HS-27A (cell line): ENCODE measurements at places on chromosomes 16 and 17.

DNA sequence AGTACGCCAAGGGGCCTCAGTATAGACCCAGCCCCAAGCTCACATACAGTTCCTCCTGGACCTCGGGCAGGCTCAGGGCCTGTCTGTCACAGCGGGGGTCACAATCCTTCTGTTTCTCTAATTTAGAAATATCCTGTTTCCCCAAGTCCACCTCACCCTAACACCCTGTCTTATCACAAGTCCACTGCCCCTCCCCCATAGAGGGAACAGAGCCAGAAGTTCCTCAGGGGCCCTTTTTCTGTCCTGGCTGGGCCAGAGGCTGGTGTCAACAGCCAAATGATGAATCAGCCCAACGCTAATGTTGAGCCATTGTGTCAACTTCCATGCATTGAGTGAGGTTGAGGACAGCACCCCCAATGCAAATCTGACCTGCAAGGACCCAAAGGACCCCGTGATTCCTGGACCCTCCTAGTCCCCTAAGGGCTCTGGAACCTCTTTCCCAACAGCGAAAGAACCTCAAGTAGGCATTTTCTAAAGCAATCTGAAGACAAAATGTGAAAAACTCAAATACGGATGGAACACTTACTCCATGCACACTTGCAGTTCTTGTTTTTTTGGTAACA, 58.6 kb downstream of the PECAM1 start:
- no peak for DNase-seq

DNA sequence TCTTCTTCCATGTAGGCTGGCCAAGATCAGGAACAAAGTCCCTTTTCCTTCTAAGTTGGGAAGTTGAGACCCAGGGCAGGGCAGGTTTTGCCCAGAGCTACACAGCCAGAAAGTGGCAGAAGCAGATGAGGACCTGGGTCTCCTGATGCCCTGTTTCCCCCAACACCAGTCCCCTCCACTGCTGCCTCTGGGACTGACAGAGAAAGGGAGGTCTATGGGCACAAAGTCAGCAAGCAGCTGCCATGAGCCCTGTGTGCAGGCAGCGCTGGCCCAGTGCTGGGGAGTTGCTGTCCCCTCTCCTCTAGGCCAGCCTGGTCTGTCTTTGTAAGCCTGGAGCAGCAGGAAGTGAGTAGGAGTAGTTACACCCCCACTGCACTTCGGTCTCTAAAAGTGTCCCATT, 46.9 kb upstream of the NKD1 start:
- no peak for DNase-seq

- no peak for DNase-seq
These were observed 1726.1 kb downstream of the TP53TG3F start for GRCh38 chr16:35185366-35186044.

- no peak for DNase-seq
These were observed 21.5 kb upstream of the ADGRG1 start for GRCh38 chr16:57606847-57607501.
